Activated CD8-positive, alpha-beta T cell treated with anti-CD3 and anti-CD28 coated beads for 36 hours (primary cell): ENCODE measurements at places on chromosomes 7 and 10. TPM values are rescaled to one million over a fixed set of nuclear protein-coding genes. Genes with fewer than 3 reads are reported as not detected.

The ADCK2 gene
- total RNA-seq: 21.5 TPM

DNA sequence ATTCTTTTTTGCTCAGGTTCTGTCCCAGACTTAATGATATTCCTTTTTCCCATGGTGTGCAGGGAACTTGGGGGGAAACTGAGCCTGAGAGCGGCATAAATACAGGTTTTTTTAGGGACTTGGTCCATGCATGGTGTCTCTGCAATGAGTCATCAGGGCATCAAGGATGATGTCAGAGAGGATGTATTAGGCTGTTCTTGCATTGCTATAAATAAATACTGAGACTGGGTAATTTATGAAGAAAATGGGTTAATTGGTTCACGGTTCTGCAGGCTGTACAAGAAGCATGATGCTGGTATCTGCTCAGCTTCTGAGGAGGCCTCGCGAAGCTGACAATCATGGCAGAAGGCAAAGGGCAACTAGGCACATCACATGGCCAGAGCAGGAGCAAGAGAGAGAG, 185.4 kb downstream of the RAB11FIP2 start:
- DNase-seq: no peak

- DNase-seq: no peak
These were observed 136.4 kb downstream of the CUBN start for GRCh38 chr10:16993186-16993585.

- DNase-seq: no peak
These were observed 103.0 kb upstream of the DNAAF5 start for GRCh38 chr7:623464-623863.

- peak; percentile 78 for DNase-seq
These were observed 6.0 kb downstream of the MBLAC1 start for GRCh38 chr7:100132697-100133151.

GRCh38 chr7:150931199-150931869, 46.8 kb downstream of the KCNH2 start:
- DNase-seq: peak; percentile 39

DNA sequence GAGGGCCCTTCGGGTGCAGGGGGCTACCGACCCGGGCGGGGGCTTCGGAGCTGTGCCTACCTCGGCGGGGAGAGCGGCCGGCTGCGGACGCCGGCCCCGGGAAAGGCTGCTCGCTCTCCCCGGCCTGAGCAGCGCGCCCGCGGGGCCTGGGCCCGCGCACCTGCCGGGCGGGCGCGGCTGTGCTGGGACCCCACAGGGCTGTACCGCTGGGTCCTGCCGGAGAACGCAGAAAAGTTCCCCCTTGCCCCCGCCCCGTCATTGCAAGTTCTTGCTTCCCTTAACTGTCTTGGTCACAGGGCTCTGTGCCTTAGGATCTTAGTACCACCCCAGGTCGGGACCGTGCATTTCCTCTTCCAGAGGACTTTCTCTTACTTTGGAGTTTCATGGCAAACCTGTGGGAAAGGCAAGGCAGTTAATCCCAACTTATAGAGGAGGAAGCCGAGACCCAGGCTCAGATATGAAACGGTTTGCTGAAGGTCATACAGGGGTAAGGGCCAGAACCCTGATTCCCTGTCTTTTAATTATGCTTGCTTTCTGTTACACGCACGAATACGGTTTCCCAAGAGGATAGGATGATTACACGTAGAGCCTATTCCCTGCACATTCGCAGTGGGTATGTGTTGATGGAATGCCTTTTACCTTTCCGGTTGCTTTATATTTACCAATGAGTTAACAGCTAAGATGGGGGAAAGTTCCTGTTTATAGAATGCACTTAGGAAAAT, 652 bp downstream of the PCGF5 start:
- DNase-seq: peak; percentile 45

GRCh38 chr10:30528429-30528786, 94.4 kb downstream of the MAP3K8 start:
- no peak for DNase-seq
